ENCODE measurements at places on chromosomes 4 and X. TPM values are rescaled to one million over a fixed set of nuclear protein-coding genes. Genes with fewer than 3 reads are reported as not detected.

RTL3 gene
- not detected for polyA plus RNA-seq

TAF1 gene
- polyA plus RNA-seq: 9.0 TPM

GRK4 gene
- 2.5 TPM for polyA plus RNA-seq

PF4V1 gene
- not detected for polyA plus RNA-seq
